ENCODE measurements at places on chromosomes 7 and 10.

GRCh38 chr7:123714296-123715080 is 34.3 kb downstream of the WASL start:
- DNase-seq = no peak

- no peak for DNase-seq
Measured at GRCh38 chr10:76086761-76087639, 655.6 kb downstream of the LRMDA start.

- no peak for DNase-seq
Measured at GRCh38 chr10:71492872-71493271, 96.2 kb downstream of the CDH23 start.

DNA sequence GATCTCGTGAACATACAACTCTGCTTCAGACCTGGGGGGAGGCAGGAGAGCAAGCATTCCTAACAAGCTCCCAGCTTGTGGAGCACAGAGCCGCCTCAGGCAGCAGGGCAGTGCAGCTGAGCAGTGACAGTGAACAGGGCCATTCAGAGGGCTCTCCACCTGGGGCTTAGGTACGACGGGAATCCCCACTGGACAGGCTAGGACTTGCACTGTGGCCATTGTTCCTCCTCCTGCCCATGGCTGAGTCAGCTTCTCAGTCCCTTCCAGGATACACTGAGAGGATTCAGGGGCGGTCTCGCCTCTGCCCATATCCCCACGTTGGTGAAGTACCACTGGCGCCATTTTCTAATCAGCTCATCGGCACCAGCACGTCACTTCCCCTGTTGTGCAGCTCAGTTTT is 71.1 kb downstream of the FIGNL1 start:
- no peak for DNase-seq

- no peak for DNase-seq
Measured at GRCh38 chr7:15720849-15721471, 34.5 kb upstream of the MEOX2 start.

DNA sequence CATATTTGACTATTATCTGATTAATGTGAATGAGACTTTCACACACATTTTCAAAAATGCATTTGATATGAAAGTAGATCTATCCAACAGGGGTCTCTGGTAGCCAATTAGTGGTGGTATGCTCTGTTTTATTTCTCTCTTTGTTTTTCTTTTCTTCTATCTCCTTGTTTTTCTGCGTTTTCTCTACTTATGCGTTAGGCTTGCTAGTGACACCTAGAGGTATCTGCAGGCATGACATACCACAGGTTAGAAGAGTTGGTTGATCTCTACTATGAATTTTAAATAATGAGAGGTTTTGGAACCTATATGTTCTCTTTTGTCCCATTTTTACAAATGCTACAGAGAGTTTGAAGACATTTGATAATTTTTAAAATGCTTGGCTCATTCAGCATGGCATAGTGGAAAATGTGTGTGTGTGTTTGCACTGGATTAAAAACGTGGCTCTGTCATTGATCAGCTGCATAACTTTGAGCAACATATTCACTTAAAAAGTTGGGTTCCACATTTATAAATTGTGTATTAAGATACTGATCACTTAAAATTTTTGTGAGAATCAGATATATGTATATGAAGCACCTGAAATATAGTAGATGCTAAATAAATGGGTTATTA is 28.1 kb upstream of the PLXDC2 start:
- peak; percentile 8 for DNase-seq

GRCh38 chr10:60212195-60212594 is 177.5 kb downstream of the ANK3 start:
- DNase-seq = no peak

- DNase-seq = no peak
Measured at GRCh38 chr7:45071528-45071927, 17.2 kb downstream of the NACAD start.

DNA sequence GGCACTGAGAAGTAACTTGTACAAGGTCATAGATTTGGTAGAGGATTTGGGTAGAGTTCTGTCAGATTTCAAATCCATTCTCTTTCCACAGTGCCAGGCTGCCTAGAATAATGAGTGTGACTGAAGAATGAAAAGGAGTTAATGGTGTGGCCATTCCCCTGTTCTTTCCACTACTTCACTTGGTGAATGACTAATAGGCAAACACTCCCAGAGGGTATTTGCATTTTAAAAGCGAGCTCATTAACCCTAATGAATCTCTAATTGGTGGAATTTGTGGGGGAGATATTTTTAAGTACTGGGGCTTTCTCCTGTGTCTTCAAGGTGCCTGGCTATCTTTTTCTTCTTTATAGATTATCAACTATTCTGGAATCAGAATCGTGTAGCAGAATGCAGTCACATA is 74.8 kb upstream of the RPA3 start:
- DNase-seq = no peak

- DNase-seq = no peak
Measured at GRCh38 chr10:112517451-112517862, 70.4 kb downstream of the VTI1A start.

- no peak for DNase-seq
Measured at GRCh38 chr10:58063861-58064480, 203.7 kb downstream of the IPMK start.

GRCh38 chr7:1920881-1921280 is 250.8 kb downstream of the ELFN1 start:
- DNase-seq = no peak

All from SIG-M5 (cell line).